ENCODE measurements at places on chromosomes 6 and 20. TPM values are rescaled to one million over a fixed set of nuclear protein-coding genes. Genes with fewer than 3 reads are reported as not detected.

DNA sequence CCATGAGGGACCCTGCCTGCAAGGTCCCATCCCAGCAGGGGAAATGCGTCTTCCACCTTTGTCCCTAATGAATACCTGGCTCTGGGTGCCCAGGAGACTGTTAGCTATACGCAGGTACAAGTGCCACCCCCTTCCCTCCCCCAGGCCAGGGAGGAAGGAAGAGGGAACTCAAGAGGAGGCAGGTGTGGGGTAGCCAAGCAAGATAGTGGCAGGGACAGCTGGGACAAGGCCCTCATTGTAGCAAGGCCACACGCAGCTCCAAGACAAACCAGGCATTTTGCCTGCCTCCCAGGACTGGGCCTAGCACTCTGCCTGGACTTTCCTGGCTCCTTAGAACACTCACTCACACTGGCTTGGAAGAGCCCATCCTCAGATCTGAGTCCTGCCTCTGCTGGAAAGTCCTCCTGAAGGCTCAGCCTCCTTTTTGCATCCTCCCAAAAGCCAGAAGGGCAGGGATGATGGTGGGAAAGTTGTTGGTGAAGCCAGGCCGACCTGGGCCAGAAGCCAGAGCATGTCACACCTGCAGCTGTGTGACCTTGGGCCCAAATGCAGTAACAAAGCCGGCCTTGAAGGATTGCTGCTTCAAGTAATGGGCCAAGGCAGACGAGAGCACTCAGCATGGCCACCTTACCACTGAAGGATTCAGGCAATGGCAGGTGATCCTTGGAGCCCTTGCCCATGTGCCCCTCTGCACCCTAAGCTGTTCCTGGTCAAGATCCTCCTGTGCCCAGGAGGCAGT is 27.7 kb downstream of the SNPH start:
- no peak for DNase-seq

DNA sequence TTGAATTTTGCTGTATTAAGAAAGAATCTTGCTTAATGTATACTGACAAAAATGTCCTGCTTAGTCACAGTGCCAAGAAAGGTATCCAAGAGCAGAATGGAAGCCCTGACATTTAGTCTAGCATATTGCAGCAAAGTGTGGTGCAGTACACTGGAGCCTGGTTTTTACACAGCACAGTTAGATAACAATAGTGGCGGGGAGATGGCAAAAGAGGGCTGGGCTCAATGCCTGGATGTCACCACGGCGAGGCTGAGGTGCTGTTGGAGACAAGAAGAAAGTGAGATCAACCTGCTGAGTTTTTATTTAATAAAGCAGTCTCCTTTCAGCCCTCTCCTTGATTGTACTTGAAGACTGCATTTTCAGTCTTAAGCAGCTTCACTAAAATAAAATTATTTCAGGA is 426.0 kb downstream of the LMBRD1 start:
- DNase-seq: no peak

DNA sequence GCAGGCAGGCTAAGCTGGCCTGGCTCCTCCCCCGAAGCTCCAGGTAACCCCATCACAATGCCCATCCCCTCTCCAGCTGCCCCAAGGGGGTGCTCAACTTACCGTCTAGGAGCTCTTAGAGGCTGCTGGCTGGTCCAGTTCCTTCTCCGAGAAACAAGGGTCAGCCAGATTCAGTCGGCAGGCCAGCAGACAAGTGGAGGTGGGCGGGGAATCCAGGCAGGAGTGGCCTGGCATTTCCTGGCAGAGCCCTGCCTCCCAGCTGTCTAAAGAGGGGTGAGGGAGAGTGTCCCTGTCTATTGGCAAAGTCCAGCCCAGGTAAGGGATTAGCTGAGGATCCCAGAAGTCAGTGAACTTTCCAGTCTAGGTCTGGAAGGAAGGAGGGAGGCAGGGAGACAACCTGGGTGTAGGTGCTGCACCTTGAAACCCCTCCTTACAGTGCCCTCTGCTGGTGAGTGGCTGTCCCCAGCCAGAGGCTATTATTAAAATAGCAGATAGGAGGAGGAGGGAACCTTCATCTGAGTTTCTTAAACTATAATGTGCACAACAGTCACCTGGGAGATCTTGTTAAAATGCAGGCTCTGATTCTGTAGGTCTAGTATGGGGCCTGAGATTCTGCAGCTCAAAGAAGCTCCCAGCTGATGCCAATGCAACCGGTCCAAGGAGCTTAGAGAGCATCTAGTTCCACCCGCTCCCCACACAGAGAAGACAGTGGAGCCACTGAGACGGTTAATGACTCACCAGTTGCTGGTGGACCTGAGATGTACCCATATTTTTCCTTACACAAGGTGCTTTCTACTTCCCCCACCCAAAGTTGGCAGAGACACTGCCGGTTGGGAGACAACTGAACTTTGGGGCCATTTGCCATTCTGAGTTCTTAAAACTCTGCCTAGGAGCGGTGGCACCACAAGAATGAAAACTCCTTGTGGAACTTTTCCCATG is at the start of gene UNC5CL:
UNC5CL (minus strand) TSS at position 162 of the 939 bp plus-strand sequence. CDS start 4,147 bp downstream, outside the sequence.
- no peak for DNase-seq

- no peak for DNase-seq
Measured at GRCh38 chr6:97524811-97525210, 241.8 kb upstream of the MMS22L start.

- DNase-seq: no peak
Measured at GRCh38 chr20:54469952-54470351, 5.4 kb upstream of the DOK5 start.

RIPOR3 gene
- polyA plus RNA-seq: 11.5 TPM

SIRPG gene
- polyA plus RNA-seq: not detected

HDGFL1 gene
- not detected for polyA plus RNA-seq

Data from AG04450 (cell line).